Activated CD4-positive, alpha-beta T cell treated with anti-CD3 and anti-CD28 coated beads for 24 hours (primary cell): ENCODE measurements at places on chromosomes 1 and 21.

GRCh38 chr1:182122913-182123260 lies 61.4 kb upstream of the ZNF648 start:
- no peak for DNase-seq

GRCh38 chr21:43299441-43300277 lies 127.3 kb downstream of the SIK1 start:
- DNase-seq: no peak

GRCh38 chr21:28913071-28913470 lies 79.6 kb downstream of the LTN1 start:
- DNase-seq: no peak

DNA sequence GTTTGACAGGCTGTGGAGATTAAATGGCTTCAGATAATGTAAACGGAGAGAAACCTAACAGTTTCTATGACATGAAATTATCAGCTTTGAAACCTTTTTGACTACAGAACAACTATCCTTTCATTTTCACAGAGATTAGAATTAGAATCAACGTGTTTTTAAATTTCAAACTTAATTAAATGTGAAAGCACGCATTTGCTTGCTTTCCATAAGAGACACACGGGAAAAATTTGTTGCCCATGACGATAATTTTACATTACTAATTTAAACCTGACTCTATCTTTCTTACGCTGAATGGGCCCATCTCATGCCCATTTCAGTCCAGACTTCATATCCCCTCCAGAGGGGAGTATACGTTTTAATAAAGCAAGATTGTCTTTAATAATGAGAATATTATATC lies 91.7 kb upstream of the HP1BP3 start:
- DNase-seq: no peak

GRCh38 chr1:2413495-2414296 lies 1.3 kb upstream of the PEX10 start:
- no peak for DNase-seq

DNA sequence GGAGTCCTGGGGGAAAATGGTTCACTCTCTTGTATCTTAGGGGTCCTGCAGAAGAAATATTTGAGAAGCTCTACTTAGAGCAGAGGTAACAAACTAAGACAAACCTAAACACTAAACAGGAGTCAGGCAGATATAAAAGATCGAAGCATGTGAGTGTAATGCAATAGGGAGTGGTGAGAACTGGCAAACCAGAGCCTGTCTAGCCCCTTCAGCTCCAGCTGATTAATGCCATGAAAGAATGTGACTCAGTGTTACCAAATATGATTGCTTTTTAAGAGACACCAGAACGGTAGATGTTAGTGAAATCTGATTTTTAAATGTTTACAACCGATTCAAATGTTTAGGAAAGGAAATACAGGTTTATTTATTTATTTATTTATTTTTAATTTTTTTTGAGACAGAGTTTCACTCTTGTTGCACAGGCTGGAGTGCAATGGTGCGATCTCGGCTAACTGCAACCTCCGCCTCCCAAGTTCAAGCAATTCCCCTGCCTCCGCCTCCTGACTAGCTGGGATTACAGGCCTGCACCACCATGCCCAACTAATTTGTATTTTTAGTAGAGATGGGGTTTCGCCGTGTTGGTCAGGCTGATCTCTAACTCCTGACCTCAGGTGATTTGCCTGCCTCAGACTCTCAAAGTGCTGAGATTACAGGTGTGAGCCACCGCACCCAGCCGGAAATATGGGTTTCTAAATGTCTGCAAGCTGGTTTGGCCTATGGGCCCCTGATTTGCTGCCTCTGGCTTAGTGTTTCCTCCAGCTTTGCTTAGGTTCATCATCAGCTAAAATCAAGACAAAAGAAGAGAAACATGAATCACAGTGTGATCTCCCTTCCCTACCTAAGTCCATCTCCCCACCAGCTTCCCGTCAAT lies 12.2 kb downstream of the TXNIP start:
- DNase-seq: no peak

GRCh38 chr1:17907999-17908398 lies 152.9 kb downstream of the ACTL8 start:
- no peak for DNase-seq

DNA sequence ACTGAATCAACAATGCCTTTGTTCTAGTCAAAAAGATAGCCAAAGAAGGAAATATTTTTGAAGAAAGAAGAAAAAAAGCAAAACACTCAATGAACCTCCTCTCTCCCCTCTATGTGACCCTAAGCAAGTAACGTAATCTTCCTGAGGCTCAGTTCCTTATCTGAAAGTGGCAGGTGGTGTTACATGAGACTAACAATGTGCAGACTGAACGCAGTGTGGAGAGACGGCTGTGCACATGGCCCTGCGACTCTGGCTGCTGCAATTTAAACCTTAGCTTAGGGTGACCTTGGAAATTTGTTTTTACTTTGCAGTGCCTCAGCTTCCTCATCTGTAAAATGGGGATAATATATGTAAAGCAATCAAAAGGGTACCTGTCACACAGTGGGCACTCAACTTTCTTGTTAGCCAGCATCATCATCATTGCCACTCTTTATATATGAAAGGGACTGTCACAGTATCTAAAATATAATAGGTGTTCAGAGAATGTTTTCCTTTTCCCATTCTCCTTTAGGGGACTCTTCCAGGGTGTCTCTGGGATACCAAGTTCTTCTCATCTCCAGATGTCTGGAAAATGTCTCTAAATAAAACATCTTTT lies 100.1 kb upstream of the JUN start:
- DNase-seq: no peak

DNA sequence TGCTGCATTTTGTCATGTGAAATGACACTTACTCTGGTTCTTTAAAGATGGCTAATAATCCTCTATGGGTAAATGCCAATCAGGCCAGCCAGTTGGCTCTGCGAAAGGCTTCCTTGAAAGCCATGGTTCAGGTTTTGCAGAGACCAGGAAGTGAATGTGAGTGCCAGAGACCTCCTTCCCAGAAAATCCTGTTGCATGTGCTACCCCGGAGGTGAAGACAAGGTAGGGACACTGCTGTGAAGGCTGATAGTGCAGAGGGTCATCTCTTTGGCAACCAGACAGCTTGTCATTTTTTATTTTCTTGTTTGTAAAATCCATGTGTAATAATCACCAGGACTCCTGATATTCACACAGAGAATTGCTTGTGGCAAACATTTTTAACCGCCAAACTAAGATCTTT lies 18.7 kb downstream of the LRRC8D start:
- DNase-seq: no peak

DNA sequence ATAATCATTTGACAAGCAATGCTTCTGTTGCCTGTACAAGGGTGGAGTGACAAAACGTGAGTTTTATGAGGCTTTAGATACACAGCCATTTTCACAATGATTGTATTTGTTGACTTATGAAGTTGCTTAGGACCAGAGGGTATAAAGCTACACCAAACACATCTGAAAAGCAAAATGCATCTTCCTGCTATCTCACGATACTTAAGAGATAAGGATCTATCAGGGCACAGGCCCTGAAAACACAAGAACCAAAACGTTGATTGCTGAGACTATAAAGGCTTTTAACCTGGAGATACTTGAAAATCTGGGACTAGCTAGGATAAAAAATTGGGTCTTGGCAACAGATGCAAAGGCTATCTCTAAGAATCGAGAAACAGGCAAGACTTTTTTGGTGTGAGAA lies 115.7 kb downstream of the SLC5A9 start:
- DNase-seq: no peak

DNA sequence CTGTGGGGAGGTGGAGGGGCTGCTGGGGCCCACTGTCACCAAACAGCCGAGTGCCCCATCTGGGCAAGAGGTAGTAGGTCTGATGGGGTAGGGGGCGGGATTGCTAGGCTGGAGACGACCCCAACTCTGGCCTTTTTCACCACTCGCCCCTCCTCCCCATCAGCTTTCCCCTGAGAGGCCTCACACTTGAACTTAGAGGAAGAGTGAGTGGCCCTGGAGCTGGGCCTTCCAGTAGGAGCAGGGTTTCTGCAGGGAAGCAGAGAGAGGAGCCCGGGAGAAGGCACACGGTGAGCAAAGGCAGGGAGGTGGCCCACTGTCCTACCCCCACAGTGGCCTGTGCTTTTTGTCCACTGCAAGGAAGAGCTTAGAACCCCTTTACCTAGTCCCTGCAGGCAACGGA lies 111.9 kb upstream of the WNT4 start:
- no peak for DNase-seq

- DNase-seq: no peak
Measured at GRCh38 chr1:112265931-112266330, 130.1 kb upstream of the CTTNBP2NL start.

DNA sequence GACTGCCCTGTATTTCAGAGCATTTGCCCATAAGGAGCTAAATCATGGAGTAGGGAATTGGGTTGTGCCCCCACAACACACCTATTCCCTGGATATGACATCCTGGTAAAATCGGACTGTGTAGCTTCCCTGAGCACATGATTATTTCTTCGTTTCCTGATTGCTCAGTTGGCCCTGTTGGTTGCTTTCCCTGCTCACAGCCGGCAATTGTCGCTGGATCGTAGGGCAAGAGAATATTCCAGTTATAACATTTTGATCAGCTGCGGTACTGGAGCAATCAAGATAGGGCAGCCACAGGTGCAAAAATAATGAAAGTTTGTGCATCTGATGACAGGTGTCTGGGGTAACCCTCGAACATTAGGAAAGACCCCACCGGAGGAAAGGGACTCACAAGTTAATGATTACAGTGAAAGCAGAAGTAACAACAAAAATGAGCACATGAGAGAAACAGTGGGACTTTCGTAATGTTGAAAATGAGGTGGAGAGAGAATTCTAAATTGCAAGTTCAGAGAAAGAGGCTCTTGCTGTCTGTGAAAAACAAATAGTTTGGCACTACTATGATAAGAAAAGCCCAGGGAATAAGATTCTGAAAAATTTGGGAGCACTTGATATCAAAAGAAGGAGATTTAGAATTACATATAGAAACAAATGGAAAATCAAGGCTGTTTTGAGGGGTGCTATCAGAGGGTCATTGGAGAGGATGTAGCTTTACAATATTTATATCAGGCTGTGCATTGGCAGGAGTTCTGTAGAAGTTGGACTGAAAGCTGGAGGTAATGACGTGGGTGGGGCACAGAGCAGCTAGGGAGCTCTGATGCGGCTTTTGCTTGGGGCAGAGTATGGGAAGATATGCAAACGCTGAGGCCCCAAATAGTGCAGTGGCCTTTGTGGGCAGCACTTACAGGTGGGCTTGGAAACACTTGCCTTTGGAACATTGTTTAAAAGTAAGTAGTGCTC lies at the start of gene MAB21L3:
Gene MAB21L3 (plus strand): TSS at position 833 of the 957 bp plus-strand sequence. CDS start 1,217 bp downstream, outside the sequence.
- no peak for DNase-seq

DNA sequence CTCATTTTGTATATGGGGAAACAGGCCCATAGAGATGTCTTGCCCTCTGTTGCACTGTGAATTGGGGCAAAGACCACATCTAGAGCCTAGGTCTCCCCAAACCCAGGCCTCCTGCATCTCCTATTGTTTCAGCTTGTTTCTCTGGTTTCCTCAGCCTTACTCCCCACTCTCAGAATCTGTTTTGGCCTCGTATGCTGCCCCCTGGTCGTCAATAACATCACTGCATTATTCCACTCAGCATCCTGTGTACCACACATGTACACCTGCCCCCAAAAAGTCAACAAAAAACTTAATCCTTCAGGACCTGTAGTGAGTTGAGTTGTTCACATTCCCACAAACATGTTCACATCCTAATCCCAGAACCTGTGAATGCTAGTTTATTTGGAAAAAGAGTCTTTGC lies 184.8 kb downstream of the BRINP2 start:
- no peak for DNase-seq

- no peak for DNase-seq
Measured at GRCh38 chr1:94329276-94329675, 88.9 kb upstream of the ABCD3 start.

- DNase-seq: no peak
Measured at GRCh38 chr1:212586206-212587015, 22.1 kb upstream of the ATF3 start.

DNA sequence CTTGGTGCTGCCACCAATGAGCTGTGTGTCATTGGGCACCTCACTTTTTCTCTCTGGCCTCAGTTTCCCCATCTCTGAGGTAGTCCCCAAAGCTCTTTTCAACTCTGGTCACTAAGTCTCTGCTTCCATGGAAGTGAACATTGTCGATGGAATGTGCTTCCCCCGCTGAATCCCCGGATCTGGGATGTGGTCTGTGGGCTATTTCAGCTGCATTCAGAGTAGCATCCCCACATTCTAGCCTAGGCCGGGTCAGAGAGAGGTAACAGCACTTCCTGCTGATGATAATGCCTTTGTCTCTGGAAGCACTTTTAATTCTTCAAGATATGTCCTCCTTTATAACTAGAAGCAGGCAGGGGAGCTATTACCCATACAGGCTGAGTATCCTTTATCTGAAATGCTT lies 29.8 kb downstream of the RASSF5 start:
- no peak for DNase-seq

DNA sequence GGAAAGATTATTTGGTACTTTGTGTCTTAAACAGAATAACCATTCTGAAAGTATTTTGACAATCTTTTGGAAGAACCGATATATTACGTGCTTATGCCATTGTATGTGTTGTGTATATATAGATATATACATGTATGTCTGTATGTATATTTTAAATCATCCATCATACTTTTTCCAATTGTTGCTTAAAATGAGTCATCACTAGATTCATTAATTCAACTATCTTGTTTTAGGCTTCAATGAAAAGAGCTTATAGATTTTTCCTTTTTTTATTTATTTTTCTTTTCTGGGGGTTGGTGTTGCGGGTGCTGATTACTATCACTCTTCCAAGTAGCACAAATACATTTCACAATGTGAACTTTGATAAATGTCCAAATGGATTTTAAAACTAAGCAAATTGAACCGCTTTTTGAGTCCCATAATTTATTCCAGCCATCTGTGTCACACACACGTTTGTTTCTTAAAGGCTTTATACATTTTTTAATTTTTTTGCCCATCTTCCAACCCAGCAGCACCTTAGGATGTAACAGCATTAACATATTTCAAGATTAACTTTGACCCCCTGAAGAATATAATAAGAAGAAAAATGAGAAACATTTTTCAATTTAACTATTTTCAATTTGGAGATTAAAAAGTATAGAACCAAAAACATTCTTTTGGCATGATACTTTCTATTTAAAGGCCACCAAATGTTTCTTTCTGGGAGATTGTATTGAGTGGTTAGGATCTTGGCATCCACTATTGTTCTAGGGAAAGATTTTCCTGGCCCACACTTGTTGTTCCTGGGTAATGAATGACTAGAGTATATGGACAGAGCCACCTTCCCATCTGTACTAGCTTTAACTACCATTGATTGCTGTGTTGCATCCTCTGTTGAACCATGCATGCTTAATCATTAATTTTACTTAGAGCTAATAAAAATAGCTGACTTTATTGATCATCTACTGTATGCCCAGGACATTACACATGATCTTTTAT lies 9.3 kb upstream of the DPYD start:
- DNase-seq: no peak

DNA sequence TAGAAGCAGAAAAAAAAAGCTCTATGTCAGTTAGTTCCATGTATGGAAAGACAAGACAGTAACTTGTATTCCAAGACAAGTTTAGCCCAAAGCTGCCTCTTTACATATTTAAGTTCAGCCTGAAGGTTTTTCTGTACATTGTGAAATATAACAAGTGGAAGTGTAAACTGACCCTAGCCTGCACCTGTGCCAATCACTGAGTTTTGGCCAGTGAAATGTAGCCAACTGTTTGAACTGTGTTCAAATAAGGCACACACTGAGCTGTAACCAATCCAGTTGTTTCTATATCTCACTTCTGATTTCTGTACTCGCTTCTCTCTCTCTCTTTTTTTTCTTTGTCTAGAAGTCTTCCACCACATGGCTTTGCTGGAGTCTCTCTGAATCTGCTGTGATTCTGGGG lies 1227.1 kb downstream of the NCAM2 start:
- DNase-seq: no peak

- DNase-seq: no peak
Measured at GRCh38 chr1:155072531-155073289, 5.9 kb upstream of the EFNA3 start.

- DNase-seq: peak; percentile 79
Measured at GRCh38 chr21:15729674-15730483, at the start of gene USP25. TSS of gene USP25 (plus strand) at chr21:15729982. CDS start at chr21:15730394, 412 bp downstream.
